Purkinje cell (primary cell): ENCODE measurements at places on chromosomes 5 and 9. TPM values are rescaled to one million over a fixed set of nuclear protein-coding genes. Genes with fewer than 3 reads are reported as not detected.

Gene PCDHB12
- 2.6 and 2.8 TPM in 2 replicates for polyA plus RNA-seq

Gene ADAMTSL1
- polyA plus RNA-seq: 1.9 and 2.9 TPM in 2 replicates

Gene RASEF
- polyA plus RNA-seq: 0.04 TPM in 1 of 2 replicates, not detected in the other

Gene PRELID2
- polyA plus RNA-seq: 2.0 TPM in 1 of 2 replicates, not detected in the other

Gene PCDHB15
- polyA plus RNA-seq: 28.7 and 30.0 TPM in 2 replicates

Gene PCDHGB2
- polyA plus RNA-seq: 0.08 and 2.9 TPM in 2 replicates

Gene WNT8A
- polyA plus RNA-seq: not detected in 2 replicates

Gene STPG3
- polyA plus RNA-seq: not detected in 2 replicates

Gene PCDH12
- 0.03 TPM in 1 of 2 replicates, not detected in the other for polyA plus RNA-seq

Gene BRIX1
- polyA plus RNA-seq: 35.4 and 54.0 TPM in 2 replicates

Gene RNF44
- polyA plus RNA-seq: 5.5 and 6.7 TPM in 2 replicates
